ENCODE measurements at places on chromosomes 1 and 21. TPM values are rescaled to one million over a fixed set of nuclear protein-coding genes. Genes with fewer than 3 reads are reported as not detected.

DNA sequence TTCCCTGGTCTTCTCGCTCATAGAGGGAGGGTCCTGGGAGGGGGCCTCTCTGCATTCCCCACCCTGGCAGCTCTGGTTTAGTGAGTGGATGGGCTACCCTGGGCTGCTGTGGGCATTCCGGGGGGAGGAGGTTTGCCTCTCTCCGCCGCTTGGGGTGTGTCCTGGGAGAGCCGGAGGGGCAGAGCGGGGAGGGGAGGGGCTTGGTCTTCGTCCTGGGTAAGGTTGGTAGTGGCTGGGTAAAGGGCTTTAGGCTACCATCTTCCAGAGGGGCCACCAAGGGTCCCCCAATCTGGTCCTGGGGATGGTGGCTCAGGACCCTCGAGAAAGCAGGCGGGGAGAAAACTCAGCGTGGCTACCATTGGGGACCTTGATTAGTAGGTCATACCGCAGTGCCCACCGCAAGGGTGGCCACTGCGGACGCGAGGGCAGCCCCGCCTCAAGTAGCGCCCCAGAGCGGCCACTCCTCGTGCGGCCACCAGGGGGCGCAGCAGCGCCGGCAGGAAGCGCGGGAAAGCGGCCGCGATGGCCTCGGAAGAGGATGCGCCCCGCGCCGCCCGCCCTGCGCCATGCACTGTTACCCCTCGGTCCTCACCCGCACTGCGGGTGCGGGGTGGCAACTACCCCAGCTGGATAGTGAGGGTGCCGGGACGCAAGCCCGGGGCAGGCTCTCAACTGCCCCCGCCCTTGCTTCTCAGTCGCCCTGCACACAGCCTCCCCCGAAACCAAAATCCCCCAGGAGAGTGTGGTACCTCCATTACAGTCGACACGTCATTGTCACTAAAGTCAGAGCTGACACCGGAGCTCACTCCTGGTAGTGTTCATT is 44.1 kb upstream of the SLC25A33 start:
- DNase-seq: no peak

DNA sequence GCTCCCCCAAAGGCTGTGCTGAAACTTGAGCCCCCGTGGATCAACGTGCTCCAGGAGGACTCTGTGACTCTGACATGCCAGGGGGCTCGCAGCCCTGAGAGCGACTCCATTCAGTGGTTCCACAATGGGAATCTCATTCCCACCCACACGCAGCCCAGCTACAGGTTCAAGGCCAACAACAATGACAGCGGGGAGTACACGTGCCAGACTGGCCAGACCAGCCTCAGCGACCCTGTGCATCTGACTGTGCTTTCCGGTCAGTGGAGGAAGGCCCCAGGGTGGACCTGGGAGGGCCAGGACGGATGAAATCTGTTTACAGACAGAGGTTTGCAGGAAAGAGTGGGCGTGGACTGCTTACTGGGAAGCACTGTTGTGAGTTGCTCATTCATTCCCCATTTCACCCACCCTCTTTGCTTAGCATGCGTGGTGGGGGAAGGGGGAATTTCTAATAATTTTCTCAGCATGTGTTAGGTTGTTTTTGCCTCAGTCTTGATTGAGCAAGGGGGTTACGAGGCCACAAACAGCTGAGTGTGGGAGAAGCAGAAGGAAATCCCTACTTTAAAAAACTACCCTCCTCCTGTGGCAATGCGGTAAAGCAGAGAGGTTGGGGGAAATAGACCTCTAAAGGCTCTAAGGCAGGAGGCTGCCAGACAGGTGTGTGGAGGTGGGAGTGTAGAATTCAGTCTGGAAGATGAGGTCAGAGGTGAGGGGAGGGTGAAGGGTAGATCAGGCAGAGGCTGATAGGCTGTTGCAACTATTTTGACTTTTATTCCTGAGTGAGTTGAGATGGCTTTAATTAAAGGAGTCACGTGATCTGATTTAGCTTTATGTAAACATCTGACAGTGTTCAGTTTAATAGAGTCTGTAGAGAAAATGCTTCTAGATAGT is 1.3 kb downstream of the FCGR2A start:
- no peak for DNase-seq

DNA sequence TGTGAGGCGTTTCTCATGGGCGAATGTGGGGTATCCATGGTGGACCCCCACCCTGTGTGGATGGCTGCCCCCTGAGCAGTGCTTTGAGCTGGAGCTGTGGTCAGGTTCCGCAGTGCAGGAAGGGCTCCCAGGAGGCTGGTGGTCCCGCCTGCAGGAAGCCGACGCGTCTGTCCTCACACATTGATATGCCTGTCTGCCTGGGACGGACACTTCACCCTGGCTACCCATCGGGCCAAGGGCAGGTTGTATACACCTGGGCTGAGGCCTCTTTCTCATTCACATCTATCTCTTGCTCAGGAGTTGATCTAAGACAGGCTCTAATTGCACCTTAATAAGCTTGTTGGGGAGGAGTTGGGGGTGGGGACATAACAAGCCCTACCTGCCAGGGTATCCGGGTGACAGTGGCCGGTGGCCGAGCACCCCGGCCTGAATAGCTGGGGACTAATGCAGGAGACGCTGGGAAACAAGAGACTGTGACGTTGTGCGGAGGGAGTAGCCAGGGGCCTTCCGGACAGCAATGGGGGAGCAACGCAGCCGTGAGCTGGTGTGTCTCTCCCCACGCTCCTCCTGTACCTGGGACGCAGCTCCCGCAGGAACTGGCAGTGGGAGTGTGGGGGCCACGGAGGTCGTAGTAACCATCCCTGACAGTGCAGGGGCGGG is 21.7 kb downstream of the PDXK start:
- no peak for DNase-seq

DNA sequence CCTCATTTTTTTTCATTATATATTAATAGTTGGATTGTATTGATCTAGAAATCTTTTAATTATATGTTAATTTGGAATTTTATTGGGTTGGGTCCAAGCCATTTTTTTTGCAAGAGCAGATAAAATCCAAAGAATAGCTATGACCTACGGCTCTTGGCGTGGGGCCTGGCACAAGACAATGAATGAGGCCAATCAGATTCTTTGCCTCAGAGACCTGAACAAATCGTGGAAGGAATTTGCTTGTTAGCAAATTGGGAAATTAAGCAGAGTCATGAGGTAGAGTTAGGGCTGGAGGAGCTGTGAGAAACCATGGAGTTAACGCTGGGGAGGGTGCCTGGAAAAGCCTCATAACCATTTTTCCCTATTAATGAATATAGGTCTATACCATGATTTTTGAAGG is 40.1 kb downstream of the CAMSAP2 start:
- no peak for DNase-seq

DNA sequence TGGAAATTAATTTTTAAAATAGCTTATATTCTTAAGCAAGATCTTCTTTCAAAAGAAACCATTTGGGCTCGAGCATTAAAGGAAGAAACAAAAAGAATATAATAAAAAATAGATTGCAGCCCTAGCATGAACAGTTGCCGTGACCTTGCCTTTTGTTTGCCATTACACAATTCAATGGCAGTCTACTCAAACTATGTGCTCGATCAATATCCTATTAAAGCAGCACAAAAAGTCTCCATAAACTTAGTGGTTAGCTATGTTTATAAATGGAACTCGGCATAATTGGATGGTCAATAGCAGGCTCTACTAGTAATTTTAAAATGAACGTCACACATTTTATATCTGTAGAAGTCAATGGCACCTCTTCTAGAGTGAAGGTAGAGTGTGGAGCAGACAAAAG is 256.5 kb downstream of the NFIA start:
- no peak for DNase-seq

GRCh38 chr1:186244825-186245224 is 130.2 kb downstream of the TPR start:
- no peak for DNase-seq

- peak; percentile 4 for DNase-seq
These were observed 26.9 kb upstream of the ESRRG start for GRCh38 chr1:216750031-216750627.

DNA sequence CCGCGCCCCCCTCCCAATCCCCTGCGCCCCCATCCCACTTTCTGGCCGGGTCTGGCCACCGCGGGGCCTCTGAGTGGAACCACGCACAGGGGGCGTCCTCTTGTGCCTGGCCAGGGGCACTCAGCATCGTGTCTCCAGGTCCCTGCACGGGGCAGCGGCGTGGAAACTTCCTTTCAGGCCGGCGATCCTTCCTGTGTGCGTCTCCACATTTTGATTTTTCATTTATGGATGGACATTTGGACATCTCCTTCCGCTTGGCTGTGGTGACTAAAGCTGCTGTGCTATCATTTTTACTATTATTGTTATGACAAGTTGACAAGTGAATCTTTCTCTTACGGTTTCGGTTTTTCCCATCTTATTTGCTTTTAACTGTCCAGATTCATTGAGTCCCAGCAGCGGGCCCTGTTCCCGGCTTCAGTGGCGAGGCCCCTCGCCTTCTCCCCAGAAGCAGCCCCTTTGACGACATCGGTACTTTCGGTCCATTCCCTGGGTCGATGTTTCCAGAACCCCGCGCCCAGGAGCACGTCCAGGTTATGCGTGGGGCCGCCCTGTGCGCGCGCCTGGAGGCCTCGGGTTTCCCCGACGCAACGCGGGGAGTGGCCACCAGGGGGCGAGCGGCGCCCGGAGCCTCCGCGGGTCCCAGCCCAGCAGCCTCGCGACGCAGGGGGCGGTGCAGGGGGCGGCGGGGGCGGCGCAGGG is 12.4 kb upstream of the SLC19A1 start:
- no peak for DNase-seq

GRCh38 chr1:163084330-163084729 is 15.2 kb downstream of the RGS4 start:
- no peak for DNase-seq

- no peak for DNase-seq
These were observed 852 bp downstream of the RGS7 start for GRCh38 chr1:241356187-241356518.

DNA sequence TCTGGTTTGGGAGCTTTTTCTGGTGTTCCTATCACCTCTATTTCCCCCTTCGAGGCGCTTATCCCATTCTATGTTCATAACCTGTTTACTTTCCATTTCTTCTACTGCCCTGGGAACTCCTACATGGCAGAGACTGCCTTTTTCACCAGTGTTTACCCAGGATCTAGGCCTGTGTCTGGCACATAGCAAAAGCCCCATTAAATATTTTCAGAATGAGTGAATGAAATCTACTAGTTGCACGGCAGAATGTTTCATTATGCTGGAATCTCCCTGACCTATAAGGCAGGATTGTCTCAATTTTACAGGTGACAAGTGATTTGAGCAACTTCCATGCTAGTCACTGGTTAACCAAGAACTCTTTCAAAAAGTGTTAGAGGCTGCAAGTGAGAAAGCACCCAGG is 70.1 kb downstream of the PGM1 start:
- DNase-seq: peak; percentile 39

GRCh38 chr1:8362701-8363101 is 44.8 kb downstream of the SLC45A1 start:
- no peak for DNase-seq

- no peak for DNase-seq
These were observed 3.7 kb downstream of the ITGB2 start for GRCh38 chr21:44916965-44917364.

DNA sequence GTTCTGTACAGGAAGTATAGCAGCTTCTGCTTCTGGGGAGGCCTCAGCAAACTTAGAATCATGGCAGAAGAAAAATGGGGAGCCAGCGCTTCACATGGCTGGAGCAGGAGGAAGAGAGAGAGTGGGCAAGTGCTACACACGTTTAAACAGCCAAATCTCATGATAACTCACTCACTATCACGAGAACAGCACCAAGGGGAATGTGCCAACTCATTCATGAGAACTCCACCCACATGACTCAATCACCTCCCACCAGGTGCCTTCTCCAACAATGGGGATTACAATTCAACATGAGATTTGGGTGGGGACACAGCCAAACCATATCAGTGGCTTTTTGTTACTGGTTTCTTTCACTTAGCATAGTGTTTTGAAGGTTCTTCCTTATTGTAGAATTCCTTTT is 138.6 kb downstream of the SYT14 start:
- DNase-seq: no peak

DNA sequence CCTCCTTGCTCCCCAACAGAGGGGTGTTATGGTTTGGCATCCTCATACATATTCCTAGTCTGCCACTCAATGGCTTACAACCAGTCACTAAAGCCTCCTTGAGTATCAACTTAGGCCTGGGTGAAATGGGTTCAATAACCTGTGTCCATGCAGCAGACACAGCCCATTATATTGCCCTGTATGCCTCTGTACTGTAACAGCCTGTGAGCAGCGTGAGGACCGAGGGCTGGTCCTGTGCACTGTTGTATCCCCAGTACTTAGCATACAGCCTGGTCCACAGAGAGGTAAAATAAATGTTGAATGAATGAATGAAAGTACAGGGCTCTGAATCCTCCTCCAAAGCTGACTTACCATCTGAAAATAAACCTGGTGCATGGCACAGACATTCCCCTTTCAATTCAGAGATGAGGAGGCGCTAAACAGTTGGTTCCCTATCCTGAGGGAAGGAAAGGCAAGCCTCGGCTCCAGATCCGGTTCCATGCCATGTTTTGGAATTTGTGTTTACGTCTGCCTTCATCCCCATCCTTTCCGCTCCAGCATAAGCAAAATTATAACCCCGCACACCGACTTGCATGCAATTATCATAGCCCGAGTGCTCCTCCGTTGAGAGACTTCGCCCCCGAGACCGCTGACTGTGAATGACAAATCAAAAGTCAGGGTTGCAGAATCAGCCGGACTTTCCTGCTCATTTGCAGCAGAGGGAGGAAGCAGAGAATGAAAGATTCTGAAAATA is 45.0 kb upstream of the DNAJC6 start:
- no peak for DNase-seq

- DNase-seq: no peak
These were observed 379.7 kb upstream of the B3GALT2 start for GRCh38 chr1:193565971-193566577.

DNA sequence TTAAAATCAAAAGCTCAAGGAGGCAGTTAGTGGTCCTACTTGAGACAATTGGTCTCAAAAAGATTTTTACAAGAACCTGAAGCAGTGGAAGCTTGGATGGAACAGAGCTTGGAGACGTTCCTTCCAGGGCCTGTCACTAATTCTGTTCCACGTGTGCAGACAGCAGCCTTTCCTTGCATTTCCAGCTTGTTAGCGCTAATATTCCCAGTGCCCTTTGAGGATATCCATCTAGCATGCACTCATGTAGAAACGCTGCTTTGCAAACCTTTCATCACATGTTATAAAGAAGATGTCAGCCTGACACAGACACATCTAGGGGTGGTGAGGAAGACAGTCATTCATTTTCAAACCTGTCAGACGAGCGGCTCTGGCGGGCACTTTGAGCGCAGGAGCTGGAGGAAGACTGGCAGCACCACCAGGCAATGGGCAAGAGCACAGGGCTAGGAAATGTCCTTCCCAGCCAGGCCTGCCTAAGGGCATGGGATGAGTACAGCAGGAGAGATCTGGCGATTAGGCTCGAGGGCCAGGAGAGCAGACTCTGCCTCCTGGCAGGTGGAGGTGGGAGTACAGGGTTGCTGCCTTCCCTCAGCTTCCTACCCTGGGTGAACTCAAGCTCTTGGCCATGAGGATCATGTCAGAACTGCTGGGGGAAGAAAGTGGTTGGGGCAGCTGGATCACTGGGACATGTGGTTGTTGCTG is 55.5 kb downstream of the CASQ2 start:
- DNase-seq: no peak

GRCh38 chr1:203673550-203674411 is 47.1 kb downstream of the ATP2B4 start:
- peak; percentile 83 for DNase-seq

GRCh38 chr21:35485364-35485763 is 436.3 kb upstream of the RUNX1 start:
- no peak for DNase-seq

The PFKL gene
- 85.9 TPM for polyA plus RNA-seq

The SLC9C2 gene
- not detected for polyA plus RNA-seq

The LINGO4 gene
- polyA plus RNA-seq: not detected

The ATP6V1G3 gene
- polyA plus RNA-seq: not detected

The CDC42BPA gene
- 17.9 TPM for polyA plus RNA-seq

The GBP4 gene
- polyA plus RNA-seq: 1.2 TPM

The SYCP1 gene
- not detected for polyA plus RNA-seq

The EPHA8 gene
- polyA plus RNA-seq: not detected

The ELF3 gene
- polyA plus RNA-seq: 0.21 TPM

The CXADR gene
- 0.01 TPM for polyA plus RNA-seq

The AGO4 gene
- 9.5 TPM for polyA plus RNA-seq
